ENCODE measurements at places on chromosomes 1 and 21. TPM values are rescaled to one million over a fixed set of nuclear protein-coding genes. Genes with fewer than 3 reads are reported as not detected.

GRCh38 chr1:160907976-160908375, 23.0 kb upstream of the ITLN1 start:
- no peaks in the 10 kb centered on the region for H3K4me1 ChIP-seq
- no peaks in the 10 kb centered on the region for H3K36me3 ChIP-seq
- no peaks in the 10 kb centered on the region for H3K27me3 ChIP-seq
- no peak overlapping the region for H3K4me3 ChIP-seq
- no peak for DNase-seq

The LRRC39 gene
- total RNA-seq, result 72.9 TPM

- no peak overlapping the region for H3K27ac ChIP-seq
- H3K36me3 ChIP-seq, result no peaks in the 10 kb centered on the region
- no peak for DNase-seq
- H3K27me3 ChIP-seq, result no peaks in the 10 kb centered on the region
- H3K4me1 ChIP-seq, result peaks cover 4% of the 10 kb centered on the region
- H3K4me3 ChIP-seq, result no peak overlapping the region
Measured at GRCh38 chr1:76510672-76511557, 356.4 kb upstream of the ST6GALNAC5 start.

- no peak overlapping the region for H3K4me3 ChIP-seq
- no peaks in the 10 kb centered on the region for H3K27me3 ChIP-seq
- H3K27ac ChIP-seq, result no peak overlapping the region
- H3K36me3 ChIP-seq, result peaks cover 40% of the 10 kb centered on the region
- H3K4me1 ChIP-seq, result no peaks in the 10 kb centered on the region
- DNase-seq, result peak; percentile 24
Measured at GRCh38 chr21:45513003-45513717, 29.1 kb downstream of the SLC19A1 start.

- H3K27me3 ChIP-seq, result peaks cover 9% of the 10 kb centered on the region
- H3K4me1 ChIP-seq, result no peaks in the 10 kb centered on the region
- H3K27ac ChIP-seq, result no peak overlapping the region
- H3K4me3 ChIP-seq, result no peak overlapping the region
- no peak for DNase-seq
Measured at GRCh38 chr21:36603221-36603620, 95.7 kb upstream of the SIM2 start.

DNA sequence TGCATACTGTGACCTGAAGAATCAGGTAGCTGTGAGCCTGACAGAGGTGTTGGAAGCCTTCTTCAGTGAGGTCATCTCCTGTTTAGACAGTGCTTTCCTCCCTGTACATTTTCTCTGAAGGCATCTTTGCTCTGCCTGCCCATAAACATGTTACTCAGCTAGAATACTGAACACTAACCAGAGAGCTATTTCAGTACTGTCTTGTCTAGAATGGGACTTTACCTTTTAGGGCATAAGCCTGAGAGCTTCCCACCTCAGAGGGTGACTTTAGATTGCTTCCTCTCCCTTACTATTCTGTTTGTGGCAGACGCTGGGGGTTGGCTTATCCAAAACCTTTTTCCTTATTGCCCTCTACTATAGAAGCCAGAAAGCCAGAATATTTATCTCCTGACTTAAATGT, 23.3 kb upstream of the ZNF326 start:
- H3K4me1 ChIP-seq, result peaks cover 5% of the 10 kb centered on the region
- no peaks in the 10 kb centered on the region for H3K36me3 ChIP-seq
- H3K27me3 ChIP-seq, result no peaks in the 10 kb centered on the region

The MFAP2 gene
- total RNA-seq, result 1.7 TPM

GRCh38 chr1:218813237-218813636, 360.4 kb upstream of the LYPLAL1 start:
- H3K27ac ChIP-seq, result no peak overlapping the region
- no peak for DNase-seq
- no peaks in the 10 kb centered on the region for H3K27me3 ChIP-seq
- H3K4me3 ChIP-seq, result no peak overlapping the region

- no peaks in the 10 kb centered on the region for H3K36me3 ChIP-seq
Measured at GRCh38 chr1:222928212-222928611, 113.4 kb downstream of the DISP1 start.

The ADGRB2 gene
- 4.7 TPM for total RNA-seq

DNA sequence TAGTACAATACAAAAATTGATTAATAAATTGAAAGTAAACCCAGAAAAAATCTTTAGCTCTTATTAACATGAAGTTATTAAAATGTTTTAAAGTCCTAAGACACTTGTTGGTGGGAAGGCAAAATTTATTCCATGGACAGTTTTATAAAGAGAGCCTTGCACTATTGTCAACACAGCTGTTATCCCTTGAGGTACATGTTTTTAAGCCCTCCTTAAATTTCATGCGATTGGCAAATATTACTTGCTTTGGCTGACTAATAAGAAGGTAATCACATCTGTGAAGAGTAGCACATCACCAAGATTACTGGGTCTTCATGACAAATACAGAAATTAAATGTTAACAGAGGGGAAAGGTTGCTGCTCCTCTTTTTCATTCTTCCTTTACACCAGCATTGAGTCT, 611.1 kb downstream of the BRINP3 start:
- H3K4me3 ChIP-seq, result no peak overlapping the region
- H3K4me1 ChIP-seq, result no peaks in the 10 kb centered on the region
- no peaks in the 10 kb centered on the region for H3K27me3 ChIP-seq
- H3K36me3 ChIP-seq, result no peaks in the 10 kb centered on the region
- no peak overlapping the region for H3K27ac ChIP-seq

- H3K36me3 ChIP-seq, result no peaks in the 10 kb centered on the region
- H3K27me3 ChIP-seq, result no peaks in the 10 kb centered on the region
- H3K27ac ChIP-seq, result no peak overlapping the region
- peaks cover 82% of the 10 kb centered on the region for H3K4me1 ChIP-seq
- no peak overlapping the region for H3K4me3 ChIP-seq
Measured at GRCh38 chr21:34835526-34835925, 166.7 kb downstream of the CLIC6 start.

The SH2D1B gene
- total RNA-seq, result not detected

GRCh38 chr1:79259390-79260336, 253.1 kb upstream of the ADGRL4 start:
- H3K4me1 ChIP-seq, result no peaks in the 10 kb centered on the region
- no peak for DNase-seq
- no peak overlapping the region for H3K27ac ChIP-seq
- no peak overlapping the region for H3K4me3 ChIP-seq
- no peaks in the 10 kb centered on the region for H3K36me3 ChIP-seq
- no peaks in the 10 kb centered on the region for H3K27me3 ChIP-seq

The SLX9 gene
- 40.9 TPM for total RNA-seq

DNA sequence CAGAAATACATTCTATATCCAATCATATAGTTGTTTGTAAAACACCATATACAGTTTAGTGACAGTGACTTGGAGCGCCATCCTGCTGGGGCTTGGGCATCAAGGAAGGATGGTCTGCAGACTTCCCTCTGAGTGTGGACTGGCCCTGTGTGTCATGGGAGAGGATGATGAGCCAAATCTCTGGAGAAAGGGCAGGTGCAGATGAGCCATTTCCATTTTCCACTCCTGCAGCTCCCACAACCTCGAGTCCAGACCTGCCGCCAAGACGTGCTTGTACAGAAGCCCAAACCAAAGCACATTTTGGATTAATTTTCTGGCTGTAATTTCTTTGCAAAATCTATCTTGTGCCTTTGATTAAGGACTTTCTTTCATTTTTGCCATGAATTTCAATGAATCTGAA, 48.3 kb upstream of the SLC22A15 start:
- no peak for DNase-seq
- no peaks in the 10 kb centered on the region for H3K36me3 ChIP-seq
- no peaks in the 10 kb centered on the region for H3K27me3 ChIP-seq
- no peak overlapping the region for H3K4me3 ChIP-seq

The ARHGAP29 gene
- total RNA-seq, result 30.1 TPM

GRCh38 chr1:3785045-3785444, 11.3 kb downstream of the LRRC47 start:
- peaks cover 18% of the 10 kb centered on the region for H3K4me1 ChIP-seq
- DNase-seq, result peak; percentile 66
- peaks cover 86% of the 10 kb centered on the region for H3K36me3 ChIP-seq
- H3K27me3 ChIP-seq, result no peaks in the 10 kb centered on the region
- no peak overlapping the region for H3K27ac ChIP-seq

DNA sequence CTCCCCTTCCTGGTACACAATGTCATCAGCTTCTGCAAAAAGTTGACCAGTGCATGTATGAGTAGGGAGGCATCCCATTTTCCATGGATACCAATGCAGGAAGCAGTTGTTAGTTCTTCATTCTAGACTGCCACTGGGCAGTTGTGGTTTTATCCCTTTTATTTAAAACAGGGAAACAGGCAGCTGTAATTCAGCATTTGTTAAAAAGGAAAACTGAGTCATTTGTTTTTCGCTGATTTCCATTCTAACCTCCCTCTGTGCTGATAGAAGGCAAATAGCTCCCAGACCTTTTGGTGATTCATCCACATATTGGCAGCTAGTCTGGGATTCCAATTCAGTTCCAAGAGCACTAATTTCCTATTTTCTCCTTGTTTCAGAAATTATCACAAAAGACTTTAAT, 21.1 kb upstream of the ABCA4 start:
- DNase-seq, result no peak
- no peaks in the 10 kb centered on the region for H3K36me3 ChIP-seq
- H3K27ac ChIP-seq, result no peak overlapping the region

The GJB3 gene
- total RNA-seq, result not detected

GRCh38 chr1:39984951-39985350, 30.0 kb downstream of the MFSD2A start:
- no peak for DNase-seq
- no peak overlapping the region for H3K27ac ChIP-seq
- no peaks in the 10 kb centered on the region for H3K4me1 ChIP-seq
- H3K27me3 ChIP-seq, result no peaks in the 10 kb centered on the region
- H3K4me3 ChIP-seq, result no peak overlapping the region

The RGSL1 gene
- total RNA-seq, result not detected

- H3K27me3 ChIP-seq, result no peaks in the 10 kb centered on the region
- H3K4me3 ChIP-seq, result no peak overlapping the region
- DNase-seq, result no peak
- H3K36me3 ChIP-seq, result no peaks in the 10 kb centered on the region
Measured at GRCh38 chr21:38561205-38561604, 62.9 kb upstream of the ERG start.

DNA sequence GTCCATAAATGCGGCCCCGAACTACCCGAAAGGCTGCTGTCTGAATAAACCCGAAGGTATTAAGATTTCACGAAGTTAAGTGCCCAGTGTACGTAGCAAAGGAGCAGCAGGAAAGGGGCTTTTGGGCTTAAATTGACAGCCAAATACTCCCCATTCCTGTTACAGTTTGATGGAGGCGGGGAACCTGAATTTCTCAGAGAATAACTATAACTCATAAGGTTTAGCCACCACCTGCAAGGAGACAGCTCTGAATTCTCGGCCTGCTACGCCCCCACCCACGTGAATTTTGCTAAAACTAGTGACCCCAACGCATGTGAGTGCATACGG, 5.2 kb downstream of the GFI1 start:
- peak overlapping the region; percentile 81 for H3K4me3 ChIP-seq
- peaks cover 78% of the 10 kb centered on the region for H3K27me3 ChIP-seq
- no peak overlapping the region for H3K27ac ChIP-seq
- peaks cover 53% of the 10 kb centered on the region for H3K4me1 ChIP-seq
- no peaks in the 10 kb centered on the region for H3K36me3 ChIP-seq

The NBPF26 gene
- 24.9 TPM for total RNA-seq

DNA sequence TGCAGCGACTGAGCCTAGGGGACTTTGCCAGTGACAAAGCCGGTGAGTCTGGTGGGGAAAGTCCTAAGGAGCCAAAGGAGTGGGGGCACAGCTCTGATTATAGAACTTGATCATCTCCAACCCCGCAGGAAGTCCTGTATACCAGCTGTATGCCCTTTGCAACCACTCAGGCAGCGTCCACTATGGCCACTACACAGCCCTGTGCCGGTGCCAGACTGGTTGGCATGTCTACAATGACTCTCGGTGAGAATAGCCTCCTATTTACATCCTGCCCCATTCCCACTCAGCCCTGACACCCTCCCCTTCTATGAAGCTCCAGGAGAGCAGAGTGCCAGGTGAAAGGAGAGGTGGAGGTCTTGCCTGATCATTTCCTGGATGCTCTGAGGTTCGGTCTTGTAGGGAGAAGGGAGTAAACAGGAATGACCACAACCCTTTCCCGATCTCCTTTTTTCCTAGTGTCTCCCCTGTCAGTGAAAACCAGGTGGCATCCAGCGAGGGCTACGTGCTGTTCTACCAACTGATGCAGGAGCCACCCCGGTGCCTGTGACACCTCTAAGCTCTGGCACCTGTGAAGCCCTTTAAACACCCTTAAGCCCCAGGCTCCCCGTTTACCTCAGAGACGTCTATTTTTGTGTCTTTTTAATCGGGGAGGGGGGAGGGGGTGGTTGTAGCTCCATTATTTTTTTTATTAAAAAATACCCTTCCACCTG, 1.2 kb upstream of the PPOX start:
- peak overlapping the region; percentile 76 for H3K27ac ChIP-seq
- H3K4me3 ChIP-seq, result peak overlapping the region; percentile 62
- peaks cover 15% of the 10 kb centered on the region for H3K4me1 ChIP-seq
- no peaks in the 10 kb centered on the region for H3K27me3 ChIP-seq
- DNase-seq, result no peak

- no peaks in the 10 kb centered on the region for H3K4me1 ChIP-seq
- H3K27me3 ChIP-seq, result no peaks in the 10 kb centered on the region
- H3K36me3 ChIP-seq, result no peaks in the 10 kb centered on the region
- DNase-seq, result no peak
- no peak overlapping the region for H3K27ac ChIP-seq
Measured at GRCh38 chr1:225534135-225534534, 106.3 kb upstream of the LBR start.

DNA sequence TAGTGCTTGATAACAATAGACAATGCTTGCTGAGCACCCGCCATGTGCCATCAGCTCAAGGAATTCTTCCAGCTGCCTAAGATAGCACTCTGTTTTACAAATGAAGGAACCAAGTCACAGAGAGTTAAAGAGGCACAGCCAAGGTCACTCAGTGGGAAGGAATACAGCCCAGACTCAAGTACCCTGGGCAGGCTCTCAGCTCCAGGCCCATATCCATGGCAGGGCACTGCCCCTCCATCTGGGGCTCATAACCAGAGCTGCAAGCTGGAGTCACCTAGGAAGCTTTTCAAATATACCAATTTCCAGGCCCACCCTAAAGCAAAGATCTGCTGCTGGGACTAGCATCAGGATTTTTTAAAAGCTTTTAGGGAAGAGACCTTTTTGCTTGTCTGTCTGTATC, 1.6 kb downstream of the CLEC20A start:
- H3K27me3 ChIP-seq, result no peaks in the 10 kb centered on the region
- DNase-seq, result no peak
- H3K4me3 ChIP-seq, result no peak overlapping the region

Data from heart left ventricle (tissue), 16 donors.